Neural crest cell (in vitro differentiated cells): ENCODE measurements at places on chromosomes 11 and 22. TPM values are rescaled to one million over a fixed set of nuclear protein-coding genes. Genes with fewer than 3 reads are reported as not detected.

GRCh38 chr22:44026630-44027511 lies 2.8 kb downstream of the PARVB start:
- no peak for DNase-seq

DNA sequence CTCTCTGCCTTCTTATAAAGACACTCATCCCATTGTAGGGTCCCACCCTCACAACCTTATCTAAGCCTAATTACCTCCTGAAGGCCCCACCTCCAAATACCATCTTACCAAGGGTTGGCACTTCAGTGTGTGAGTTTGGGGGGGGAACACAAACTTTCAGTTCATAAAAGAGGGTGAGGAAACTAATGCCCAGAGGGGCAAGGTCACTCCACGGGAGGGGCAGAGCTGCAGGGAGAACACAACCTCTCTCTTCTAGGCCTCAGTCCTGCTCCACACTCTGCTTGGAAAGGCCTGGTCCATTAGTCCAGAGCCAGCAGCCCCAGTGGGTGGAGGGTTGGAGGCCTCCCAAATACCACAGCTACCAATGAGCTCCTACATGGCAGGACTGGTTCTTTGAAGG lies 2.7 kb upstream of the BATF2 start:
- DNase-seq, result no peak

GRCh38 chr11:46664612-46665011 lies 35.8 kb downstream of the ARHGAP1 start:
- DNase-seq, result no peak

DNA sequence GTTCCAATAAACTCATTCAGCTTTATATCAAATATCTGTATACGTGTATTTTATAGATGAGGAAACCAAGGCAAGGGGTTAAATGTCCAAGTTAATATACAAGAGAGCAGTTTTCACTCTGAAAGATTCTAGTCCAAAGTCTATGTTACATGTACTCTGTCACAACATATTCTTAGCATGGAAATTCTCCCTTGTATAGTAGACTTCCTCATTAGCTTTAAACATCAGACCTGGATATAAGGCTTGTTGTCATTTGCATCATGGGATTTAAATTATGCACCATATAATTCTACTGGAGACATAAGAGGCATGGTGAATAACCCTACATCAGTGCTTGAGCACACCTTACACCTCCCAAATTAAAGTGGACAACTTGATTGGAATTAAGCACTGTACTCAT lies 681.9 kb upstream of the CCDC179 start:
- DNase-seq, result no peak

DNA sequence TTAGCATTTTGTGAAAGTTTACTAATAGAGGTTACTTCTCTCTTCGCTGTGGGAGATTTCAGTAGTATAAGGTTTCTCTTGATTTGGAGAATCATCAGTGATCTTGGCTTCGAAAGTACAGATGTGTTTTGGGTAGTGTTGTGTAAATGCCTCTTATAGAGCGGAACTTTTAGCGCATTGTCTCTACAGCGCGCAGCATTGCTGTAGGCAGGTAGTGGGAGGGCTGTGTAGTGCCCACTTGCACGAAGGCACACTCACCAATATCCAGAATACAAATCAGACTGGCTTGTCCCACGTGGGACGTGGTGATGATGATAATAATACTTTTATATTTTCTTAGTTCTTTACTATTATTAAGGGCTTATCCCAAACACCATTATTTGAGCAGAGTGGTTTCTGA lies 51.4 kb downstream of the FAM83F start:
- DNase-seq, result no peak

- DNase-seq, result no peak
Measured at GRCh38 chr11:2400762-2401435, 349 bp downstream of the TSSC4 start.

DNA sequence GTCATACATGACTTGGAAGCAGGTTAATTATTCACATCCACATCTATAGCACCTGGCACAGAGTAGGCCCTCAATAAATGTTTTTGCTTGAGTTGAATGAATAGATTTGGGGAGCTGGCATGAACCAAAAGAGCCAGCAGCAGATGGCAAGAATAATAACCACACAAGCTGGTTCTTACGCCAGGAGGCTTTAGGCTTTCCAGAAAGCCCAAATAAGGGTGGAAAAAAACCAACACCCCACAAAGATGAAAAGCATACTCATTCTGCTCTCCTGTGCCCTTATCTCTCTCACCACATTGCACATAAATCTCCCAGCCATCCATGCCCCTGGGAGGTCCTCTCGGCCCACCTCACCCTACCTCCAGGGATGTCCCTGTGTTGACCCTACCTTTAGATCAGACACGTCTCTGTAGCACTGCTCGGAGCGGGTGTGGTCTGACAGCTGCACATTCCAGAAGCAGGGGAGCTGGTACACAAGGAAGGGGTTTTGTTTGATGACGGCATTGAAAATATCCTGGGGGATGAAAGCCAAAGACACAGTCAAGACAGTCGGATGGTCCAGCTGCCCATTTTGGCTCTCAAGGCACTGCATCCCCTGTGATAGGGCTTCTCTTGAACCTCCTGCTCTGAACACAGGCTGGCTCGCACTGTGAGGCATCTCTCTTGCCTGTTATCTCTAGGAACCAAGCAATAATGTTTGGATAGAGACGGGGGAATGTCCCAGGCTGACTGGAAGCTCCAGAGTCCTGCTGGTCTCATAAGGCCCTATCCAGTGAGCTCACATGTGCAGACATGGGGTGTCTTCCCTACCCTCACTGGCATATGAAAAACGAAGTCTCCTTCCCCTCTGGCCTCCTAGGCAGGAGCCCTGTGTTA lies 323.6 kb upstream of the SYN3 start:
- DNase-seq, result no peak

- no peak for DNase-seq
Measured at GRCh38 chr11:121482231-121483129, 29.7 kb upstream of the SORL1-AS1 start.

DNA sequence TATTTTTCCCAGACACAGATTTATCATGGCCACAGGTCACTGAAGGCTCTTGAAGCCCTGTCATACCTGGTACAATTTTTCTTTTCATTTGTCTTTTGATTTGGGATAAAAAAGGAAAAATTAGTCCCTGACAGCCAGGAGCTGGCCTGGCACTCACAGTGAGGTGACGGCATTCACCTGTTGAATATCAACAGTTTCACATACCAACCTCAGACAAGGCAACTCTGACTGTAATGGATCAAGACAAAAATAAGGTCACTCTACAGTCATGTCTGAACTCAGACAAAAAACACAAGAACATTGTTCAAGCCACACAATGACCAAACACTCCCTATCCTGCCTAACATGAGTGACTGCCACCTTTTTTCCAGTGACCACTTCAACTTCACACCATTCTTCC lies 392.9 kb downstream of the TENM4 start:
- DNase-seq, result no peak

GRCh38 chr11:118614511-118614910 lies 7.1 kb downstream of the PHLDB1 start:
- no peak for DNase-seq

Gene SERHL2
- total RNA-seq, result 0.36 and 0.63 TPM in 2 replicates

Gene CCDC90B
- total RNA-seq, result 38.1 and 42.2 TPM in 2 replicates

Gene LDHAL6A
- not detected in 2 replicates for total RNA-seq

Gene MISFA
- 4.1 and 4.4 TPM in 2 replicates for total RNA-seq

Gene ENTHD1
- not detected in 2 replicates for total RNA-seq
